ENCODE measurements at places on chromosomes 12 and 14.

- no peak for DNase-seq
Observed at GRCh38 chr12:100077367-100077766, 65.3 kb downstream of the BLTP3B start.

GRCh38 chr12:19074700-19075099 lies 54.8 kb upstream of the PLEKHA5 start:
- DNase-seq, result no peak

- no peak for DNase-seq
Observed at GRCh38 chr14:76846331-76847047, 20.3 kb downstream of the LRRC74A start.

DNA sequence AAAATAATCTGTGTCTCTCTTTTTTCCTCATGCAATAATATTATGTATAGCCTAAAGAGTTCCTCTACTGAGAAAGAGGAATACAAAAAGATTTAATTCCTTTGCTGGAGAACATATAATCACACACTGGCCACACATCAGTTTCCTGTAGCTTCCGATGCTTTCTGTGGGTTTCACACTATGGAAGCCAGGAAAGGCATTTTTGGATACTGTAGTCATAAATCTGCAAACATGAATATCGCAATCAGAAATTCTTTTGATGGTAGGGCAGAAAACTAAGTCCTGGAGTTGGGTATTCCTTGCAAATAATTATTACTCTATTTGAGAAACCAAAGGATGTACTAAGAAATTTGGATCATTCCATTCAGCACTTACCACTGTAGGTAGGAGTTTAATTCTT lies 260.0 kb downstream of the ACSS3 start:
- DNase-seq, result no peak

DNA sequence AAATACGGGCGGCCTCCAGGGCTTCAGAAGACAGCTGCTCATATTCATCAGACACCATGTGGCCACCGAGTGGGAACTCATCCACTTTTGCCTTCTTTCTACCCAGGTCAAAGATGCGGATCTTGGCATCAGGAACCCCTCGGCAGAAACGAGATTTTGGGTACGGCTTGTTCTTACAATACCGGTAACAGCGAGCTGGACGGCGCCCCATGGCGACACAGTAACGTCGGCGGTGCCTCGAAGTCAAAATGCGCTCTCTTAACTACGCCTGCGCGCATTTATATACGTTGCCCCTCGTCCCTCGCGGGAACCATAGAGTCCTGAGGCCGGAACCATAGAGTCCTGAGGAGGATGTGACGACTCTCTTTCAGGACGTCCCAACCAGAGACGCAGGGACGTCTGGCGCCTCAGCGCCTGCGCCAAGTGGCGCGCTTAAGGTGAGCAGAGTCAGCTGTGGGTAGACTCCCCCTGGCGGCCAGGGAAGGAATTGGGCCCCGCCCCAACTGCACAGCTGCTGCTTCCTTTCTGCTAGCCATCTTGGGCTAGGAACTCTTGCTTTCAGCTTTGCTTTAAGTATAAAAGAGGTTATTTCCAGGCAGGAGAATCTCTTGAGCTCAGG lies at the start of gene RPL10L:
RPL10L (minus strand) TSS at position 256 of the 619 bp plus-strand sequence; CDS start at position 211, 45 bp downstream.
- DNase-seq, result no peak

DNA sequence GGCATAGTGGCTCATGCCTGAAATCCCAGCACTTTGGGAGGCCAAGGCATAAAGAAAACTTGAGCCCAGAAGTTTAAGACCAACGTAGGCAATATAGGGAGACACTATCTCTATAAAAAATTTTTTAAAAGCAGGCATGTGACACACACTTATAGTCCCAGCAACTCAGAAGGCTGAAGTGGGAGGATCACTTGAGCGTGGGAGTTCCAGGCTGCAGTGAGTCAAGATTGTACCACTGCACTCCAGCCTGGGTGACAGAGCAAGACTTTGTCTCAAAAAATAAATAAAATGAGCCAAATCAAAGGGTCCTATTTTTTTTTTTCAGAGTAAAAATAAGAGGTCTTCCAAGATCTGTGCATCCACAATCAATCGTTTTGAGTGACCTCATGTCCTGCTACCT lies 237.6 kb downstream of the SLC16A7 start:
- DNase-seq, result no peak

GRCh38 chr12:113242560-113242959 lies 21.3 kb downstream of the TPCN1 start:
- DNase-seq, result no peak

GRCh38 chr12:12503384-12504078 lies 59.1 kb downstream of the DUSP16 start:
- DNase-seq, result no peak

DNA sequence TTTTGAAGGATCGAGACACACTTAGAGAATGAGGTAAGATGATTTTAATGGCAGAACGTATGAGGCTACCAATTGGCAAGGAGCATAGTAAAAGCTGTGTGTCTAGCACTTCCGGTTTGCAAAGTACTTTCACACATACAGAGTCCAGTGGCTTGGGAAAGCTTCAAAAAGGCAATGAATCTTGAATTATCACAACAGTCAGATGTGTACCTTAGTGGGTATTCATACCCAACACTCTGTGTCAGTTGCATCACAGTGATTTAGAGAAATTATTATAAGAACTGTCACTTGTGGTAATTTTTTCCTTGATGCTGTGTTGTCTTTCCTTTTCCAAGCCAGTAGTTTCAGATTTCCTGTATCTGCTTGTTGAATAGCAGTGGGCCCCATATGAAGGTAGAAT lies 424.1 kb downstream of the PCNX1 start:
- DNase-seq, result no peak

DNA sequence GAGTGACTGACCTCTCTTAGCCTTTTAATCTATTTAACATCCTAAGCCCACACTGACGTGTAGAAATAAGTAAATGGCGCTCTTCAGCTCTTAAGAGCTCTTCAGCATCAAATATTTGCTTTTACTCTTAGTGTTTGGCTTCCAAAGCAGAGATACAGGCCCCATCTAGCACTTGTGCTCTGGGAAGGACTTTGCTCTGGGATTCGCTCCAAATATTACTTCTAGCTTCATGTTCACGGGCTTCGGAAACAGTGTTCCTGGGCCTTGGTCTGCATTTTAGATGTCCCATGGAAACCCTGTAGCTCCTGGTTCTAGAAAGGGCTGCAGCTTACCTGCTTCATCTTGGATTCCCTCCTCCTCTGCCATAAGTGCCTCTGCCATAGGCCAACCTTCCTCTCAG lies 2.7 kb upstream of the NKX2-8 start:
- DNase-seq, result no peak

GRCh38 chr12:77058740-77059139 lies 6.6 kb downstream of the E2F7 start:
- DNase-seq, result peak; percentile 59

DNA sequence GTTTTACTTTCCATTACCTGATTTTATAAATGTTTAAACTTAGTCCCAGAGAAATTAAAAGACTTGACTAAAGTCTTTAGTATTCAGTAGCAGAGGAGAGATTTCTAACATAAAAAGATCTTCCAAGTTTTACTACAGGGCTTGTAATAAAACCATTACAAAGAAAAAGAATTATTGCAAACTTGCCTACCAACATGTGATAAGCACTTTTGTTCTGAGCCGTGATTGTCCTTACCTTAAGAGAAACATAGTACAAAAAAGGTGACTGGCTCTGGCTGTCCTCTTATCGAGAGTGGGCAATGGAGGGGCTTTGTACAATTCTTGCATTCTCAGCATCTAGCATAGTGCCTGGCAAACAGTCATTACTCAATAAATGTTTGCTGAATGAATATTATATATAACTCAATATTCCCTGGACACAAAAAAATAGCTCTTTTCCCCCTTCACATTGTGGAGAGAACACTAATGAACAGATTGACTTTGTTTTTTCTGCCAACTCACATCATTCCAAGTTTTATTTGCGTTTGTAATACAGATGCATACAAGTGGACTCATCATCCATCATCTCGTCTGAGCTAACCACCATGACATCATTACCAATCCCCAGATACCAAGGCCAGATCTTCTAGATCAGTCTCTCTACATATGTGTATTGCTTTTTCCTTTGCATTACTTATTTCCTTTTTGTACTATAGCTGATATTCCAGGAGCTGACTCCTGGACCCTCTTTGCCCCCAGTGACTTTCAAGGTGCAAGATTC lies 192.8 kb upstream of the EEA1 start:
- DNase-seq, result peak; percentile 59

DNA sequence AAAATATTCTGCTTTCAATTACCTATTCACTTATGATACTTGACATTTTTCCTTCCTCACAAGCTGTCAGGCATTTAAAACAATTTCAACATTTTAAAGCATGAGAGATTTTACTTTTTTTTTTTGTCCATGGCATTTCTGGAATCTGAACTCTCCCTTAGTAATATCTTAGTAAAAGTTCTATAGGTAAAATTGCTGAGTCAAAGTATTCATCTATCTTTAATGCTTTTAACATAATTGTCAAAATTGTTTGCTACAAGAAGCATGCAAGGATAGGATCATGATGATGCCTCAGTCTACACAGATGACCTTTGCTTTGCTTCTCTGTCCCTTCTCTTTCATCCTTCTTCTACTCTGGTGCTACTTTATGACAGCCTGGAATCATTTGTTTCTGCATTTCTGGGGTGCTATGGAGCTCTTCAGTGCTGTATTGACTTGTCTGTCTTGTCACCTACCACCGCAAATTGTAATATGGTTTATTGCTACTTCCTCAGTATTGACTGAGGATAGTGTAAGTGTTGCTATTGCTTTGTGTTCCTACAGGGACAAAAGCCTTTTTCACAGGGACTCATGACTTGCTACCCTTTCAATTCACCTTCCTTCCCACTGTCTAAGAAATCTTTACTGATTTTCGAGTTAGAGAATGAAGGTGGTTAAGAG lies 589.8 kb upstream of the ATP2B1 start:
- no peak for DNase-seq

- DNase-seq, result peak; percentile 88
Observed at GRCh38 chr14:50001151-50001998, 108.5 kb downstream of the ARF6 start.

- no peak for DNase-seq
Observed at GRCh38 chr12:113260127-113260526, 38.9 kb downstream of the TPCN1 start.

- no peak for DNase-seq
Observed at GRCh38 chr12:110431957-110432587, 18.1 kb downstream of the ARPC3 start.

DNA sequence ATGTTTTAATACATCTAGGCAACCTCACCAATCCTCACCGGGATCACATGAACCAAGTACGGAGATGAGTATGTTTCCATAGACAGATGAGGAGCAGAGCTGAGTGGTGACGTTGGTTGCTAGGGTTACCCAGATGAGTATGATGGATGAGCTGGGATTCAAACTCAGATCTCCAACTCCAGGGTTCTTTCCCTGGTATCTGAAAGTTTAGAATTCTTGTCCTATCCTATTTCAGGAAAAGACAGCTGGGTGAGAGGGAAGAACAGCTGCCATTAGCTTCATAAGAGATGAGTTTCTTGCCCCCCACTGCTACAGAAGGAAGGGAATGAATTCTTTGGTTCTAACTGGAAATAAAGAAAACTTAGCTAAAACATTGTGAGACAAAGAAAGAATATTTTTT lies 728.9 kb upstream of the TBX3 start:
- peak; percentile 5 for DNase-seq

GRCh38 chr12:57280211-57281062 lies 29.4 kb upstream of the STAC3 start:
- DNase-seq, result peak; percentile 91

- DNase-seq, result no peak
Observed at GRCh38 chr14:76654573-76655108, 106.6 kb upstream of the VASH1 start.

- DNase-seq, result no peak
Observed at GRCh38 chr14:62158779-62159178, 396.6 kb downstream of the SNAPC1 start.

DNA sequence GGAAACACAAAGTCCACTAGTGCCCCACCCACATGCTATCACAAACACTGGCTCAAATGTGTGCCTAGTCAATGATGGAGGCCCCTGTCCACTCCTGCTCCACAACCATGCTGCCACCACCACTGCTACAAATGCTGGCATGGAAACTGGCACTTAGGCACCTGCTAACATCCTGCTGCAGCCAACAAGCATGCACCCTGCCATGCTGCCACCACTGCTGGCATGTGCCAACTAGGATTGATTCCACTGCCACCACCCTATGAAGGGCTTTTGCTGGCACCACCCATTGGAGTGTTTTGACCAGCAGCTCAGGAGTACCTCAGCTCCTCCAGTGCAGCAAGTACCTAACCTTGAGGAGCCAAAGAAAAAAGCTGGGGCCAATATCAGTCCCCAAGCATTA lies 236.6 kb downstream of the CCDC59 start:
- no peak for DNase-seq

DNA sequence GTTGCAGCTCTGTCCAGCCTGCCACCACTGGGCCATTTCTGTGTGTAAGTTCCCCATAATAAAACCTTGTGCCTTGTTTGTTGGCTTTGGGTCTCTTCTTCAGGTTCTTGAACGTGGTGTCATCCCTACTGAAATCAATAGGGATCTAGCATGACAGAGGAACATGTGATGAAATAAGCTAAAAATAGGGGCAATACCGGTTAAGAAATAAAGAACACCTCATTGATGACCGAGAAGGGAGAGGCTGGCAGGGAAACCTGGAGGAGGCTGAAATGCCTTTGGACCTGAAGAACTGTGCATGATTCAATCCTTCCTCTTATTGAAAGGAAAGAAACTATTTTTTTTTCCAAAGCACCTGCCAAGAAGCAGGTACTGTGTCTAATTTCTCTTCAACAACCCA lies 172.3 kb downstream of the PPM1H start:
- no peak for DNase-seq

GRCh38 chr14:60204843-60205774 lies 39.9 kb upstream of the DHRS7 start:
- no peak for DNase-seq

DNA sequence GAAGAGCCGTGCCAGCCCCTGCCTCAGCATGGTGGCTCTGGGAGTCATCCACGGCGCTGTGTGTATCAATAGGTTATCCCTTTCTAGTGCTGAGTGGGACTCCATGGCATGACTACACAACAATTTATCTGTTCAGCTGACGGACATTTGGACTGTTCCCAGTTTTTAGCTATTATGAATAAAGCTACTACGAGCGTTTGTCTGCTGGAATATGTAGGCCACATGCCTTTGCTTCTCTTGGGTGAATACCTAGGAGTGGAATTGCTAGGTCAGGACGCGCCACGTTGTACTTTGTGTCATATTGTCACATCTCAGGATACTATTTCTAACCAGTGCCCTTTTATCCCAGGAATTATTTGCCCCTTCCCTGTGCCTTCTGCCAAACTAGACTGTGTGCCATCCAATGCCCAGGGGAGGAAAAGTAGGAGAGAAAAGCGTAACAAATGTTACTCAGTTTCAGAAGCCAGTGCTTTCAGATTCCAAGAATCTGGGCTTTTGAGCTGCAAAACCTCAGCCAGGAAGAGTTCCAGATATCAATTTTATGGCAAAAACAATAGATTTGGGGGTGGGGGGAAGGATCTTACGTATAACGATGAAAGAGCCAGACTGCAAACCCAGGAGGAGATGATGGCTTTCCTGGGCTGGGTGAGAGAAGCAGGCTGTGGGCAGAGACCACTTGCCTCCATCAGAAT lies 62.5 kb upstream of the NCOR2 start:
- DNase-seq, result peak; percentile 35

- DNase-seq, result peak; percentile 59
Observed at GRCh38 chr12:2902272-2902880, 11.7 kb downstream of the TULP3 start.

GRCh38 chr14:102320033-102320660 lies 601 bp downstream of the ZNF839 start:
- DNase-seq, result peak; percentile 49

GRCh38 chr12:92571844-92572543 lies 130.8 kb upstream of the PLEKHG7 start:
- DNase-seq, result no peak

All from astrocyte of the spinal cord (primary cell).